Chondrocyte (in vitro differentiated cells): ENCODE measurements at places on chromosomes 16 and 17. TPM values are rescaled to one million over a fixed set of nuclear protein-coding genes. Genes with fewer than 3 reads are reported as not detected.

DNA sequence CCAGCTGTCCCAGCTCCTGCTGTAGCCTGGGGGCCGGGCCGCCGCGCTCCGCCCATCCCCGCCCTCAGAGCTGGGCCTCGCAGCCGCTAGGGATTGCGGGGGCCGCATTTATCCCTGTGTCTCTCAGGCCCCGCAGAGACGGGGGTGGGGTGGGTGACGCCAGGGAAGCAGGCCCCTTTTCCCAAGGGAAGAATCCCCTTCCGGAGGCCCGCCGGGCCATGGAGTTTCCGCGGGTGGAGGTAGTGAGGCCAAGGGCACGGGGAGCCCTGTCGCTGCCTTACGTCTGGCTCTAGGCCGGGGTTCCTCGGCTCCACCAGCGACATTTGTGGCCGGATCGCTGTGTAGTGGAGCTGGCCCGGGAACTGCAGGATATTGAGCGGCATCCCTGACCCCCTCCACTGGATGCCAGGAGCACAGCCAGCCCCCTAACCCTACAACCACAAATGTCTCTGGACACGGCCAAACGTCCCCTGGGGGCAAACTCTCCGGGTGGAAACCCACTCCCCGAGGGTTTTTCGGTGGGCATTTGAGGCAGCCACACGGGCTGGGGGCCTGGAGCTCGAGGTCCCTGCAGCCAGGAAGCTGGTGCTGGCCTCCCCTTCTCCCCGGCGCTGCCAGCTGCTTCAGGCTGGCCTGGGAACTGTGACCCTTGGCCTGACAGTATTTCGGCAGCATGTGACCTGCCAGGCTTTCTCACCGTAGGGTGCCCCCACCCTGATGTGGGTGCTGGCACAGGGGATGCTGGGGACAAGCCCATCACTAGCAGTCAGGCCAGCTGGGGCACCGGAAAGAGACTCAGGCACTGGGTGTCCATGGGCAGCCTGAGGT, 12.0 kb upstream of the CD300A start:
- no peaks in the 10 kb centered on the region for H3K36me3 ChIP-seq
- DNase-seq: no peak
- H3K4me1 ChIP-seq: peaks cover 40% of the 10 kb centered on the region

GRCh38 chr17:43768382-43768781, 9.8 kb upstream of the SOST start:
- H3K27me3 ChIP-seq: no peaks in the 10 kb centered on the region
- no peak for DNase-seq
- no peak overlapping the region for H3K4me3 ChIP-seq
- H3K4me1 ChIP-seq: no peaks in the 10 kb centered on the region
- H3K36me3 ChIP-seq: peaks cover 31% of the 10 kb centered on the region
- no peak overlapping the region for H3K27ac ChIP-seq

DNA sequence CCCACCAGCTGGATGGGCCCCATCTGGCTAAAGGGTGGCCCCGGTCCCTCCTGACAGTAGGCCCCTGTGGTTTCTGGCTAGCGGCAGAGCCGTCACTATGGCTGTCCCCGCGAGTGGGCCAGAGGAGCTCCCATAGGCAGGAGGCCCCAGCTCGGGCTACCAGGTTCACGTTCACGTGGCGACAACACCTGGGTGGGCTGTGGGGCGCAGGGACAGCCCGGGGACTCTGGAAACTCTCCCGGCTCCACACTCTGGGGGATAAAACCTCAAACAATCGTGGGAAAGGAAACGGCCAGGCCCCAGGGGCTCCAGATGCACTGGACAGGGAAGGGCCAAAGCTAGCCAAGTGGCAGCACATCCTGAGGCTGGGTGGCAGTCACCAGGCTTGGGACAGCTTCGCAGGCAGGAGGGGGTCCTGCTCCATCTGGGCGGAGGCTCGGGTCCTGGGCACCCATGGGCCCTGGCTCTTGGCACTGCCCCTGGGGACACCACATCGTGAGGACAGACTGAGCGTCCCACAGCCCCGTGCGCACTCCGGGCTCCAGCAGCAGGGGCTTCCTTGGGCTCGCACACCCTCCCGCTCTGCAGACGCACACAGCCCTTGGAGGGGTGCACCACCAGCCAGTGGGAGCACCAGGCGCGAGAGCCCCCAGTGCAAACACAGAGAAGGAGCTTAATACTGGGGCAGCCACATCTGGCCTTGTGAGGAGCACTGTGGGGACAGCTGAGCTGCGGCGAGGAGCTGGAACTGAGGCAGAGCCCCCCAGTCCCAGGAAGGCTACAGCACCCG, 4.4 kb downstream of the RNF166 start:
- DNase-seq: no peak
- H3K4me3 ChIP-seq: no peak overlapping the region
- peak overlapping the region; percentile 17 for H3K27ac ChIP-seq
- peaks cover 6% of the 10 kb centered on the region for H3K36me3 ChIP-seq
- H3K27me3 ChIP-seq: no peaks in the 10 kb centered on the region

DNA sequence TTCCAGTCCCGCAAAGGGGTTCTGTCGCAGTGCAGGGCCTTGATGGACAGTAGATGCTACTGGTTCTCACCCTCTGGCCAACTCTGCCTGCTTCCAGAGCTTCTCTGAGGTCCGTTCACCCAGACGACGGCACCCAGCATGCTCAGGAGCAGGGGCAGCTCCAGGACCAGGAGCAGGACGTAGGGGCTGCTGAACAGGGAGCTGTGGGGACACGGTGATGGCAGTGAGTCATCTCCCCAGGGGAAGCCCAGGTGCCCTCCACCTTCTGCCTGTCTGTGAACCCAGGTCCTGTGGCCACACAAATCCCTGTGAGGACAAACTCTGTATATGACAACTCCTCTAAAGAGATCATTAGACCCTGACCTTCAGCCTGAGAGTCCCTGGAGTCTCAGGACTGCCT, 3.4 kb upstream of the CD300C start:
- no peaks in the 10 kb centered on the region for H3K36me3 ChIP-seq
- H3K4me1 ChIP-seq: no peaks in the 10 kb centered on the region
- H3K27me3 ChIP-seq: peaks cover 41% of the 10 kb centered on the region
- no peak overlapping the region for H3K27ac ChIP-seq
- no peak overlapping the region for H3K4me3 ChIP-seq

DNA sequence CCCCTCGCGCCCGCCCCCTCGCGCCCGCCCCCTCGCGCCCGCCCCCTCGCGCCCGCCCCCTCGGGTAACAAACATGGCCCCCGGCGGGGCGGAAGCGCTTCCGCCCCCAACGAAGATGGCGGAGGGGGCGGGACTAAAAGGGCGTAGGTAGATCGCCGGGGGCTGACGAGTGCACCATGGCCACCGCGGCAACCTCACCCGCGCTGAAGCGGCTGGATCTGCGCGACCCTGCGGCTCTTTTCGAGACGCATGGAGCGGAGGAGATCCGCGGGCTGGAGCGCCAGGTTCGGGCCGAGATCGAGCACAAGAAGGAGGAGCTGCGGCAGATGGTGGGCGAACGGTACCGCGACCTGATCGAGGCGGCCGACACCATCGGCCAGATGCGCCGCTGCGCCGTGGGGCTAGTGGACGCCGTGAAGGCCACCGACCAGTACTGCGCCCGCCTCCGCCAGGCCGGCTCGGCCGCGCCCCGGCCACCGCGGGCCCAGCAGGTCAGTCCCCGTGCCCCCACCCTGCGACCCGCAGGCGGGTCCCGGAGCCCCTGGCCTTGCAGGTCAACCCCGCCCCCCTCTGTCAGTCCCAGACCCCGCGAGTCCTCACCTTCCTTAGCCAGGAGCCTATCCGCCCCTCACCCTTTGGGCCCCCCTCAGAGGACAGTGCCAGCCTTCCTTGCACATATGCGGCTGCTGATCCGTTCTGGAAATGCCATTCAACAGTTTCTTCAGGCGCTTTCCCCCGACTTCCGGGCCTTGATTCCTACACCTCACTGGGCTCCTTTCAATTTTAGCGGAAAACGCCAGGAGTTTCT, at the start of gene COG1:
Gene COG1 (plus strand): TSS at position 162 of the 808 bp plus-strand sequence. CDS start 15 bp downstream, at position 177.
- no peaks in the 10 kb centered on the region for H3K27me3 ChIP-seq
- DNase-seq: no peak
- H3K36me3 ChIP-seq: peaks cover 17% of the 10 kb centered on the region

- H3K27ac ChIP-seq: no peak overlapping the region
- no peaks in the 10 kb centered on the region for H3K4me1 ChIP-seq
- no peaks in the 10 kb centered on the region for H3K36me3 ChIP-seq
- H3K4me3 ChIP-seq: no peak overlapping the region
Observed at GRCh38 chr17:58318627-58319172, 9.9 kb downstream of the TSPOAP1 start.

TP53TG3C gene
- not detected in 3 replicates for total RNA-seq

ADGRG3 gene
- not detected in 3 replicates for total RNA-seq
